Chondrocyte (in vitro differentiated cells): ENCODE measurements at places on chromosomes 3 and 15. TPM values are rescaled to one million over a fixed set of nuclear protein-coding genes. Genes with fewer than 3 reads are reported as not detected.

Gene SSUH2
- total RNA-seq, result 0.31 TPM in 1 of 3 replicates, not detected in the others

GRCh38 chr15:91953432-91953831 lies 99.9 kb downstream of the SLCO3A1 start:
- no peaks in the 10 kb centered on the region for H3K36me3 ChIP-seq
- no peak for DNase-seq
- H3K27ac ChIP-seq, result no peak overlapping the region
- peaks cover 5% of the 10 kb centered on the region for H3K27me3 ChIP-seq
- peaks cover 2% of the 10 kb centered on the region for H3K4me1 ChIP-seq

DNA sequence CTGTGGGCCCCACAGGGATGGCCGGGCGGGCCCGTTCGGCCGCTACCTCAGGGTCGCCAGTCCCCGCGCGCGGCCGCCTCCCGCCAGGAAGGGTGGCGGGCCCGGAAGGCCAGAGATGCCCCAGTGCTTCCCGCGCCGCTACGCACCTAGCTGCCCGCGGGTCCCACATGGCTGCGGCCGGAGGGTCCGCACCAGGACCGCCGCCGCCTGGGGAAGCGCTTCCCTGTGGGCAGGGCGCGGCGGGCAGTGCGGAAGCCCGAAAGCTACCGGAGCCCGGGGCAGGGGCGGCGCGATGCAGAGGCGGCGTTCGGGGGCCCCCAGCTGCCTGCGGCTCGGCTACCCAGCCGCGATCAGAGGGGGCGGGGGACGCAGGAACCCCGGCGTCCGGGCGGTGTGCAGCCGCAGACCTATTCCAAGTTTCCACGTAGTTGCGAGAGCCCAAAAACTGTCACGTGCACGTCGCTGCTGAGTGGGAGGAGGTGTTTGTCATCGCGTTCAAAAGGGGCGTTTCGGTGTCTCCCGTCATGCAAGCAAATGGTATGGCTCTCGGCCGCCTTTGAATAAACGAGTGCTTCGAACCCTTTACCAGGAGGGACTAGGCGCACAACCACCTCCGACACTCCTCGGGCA lies at the start of gene TRANK1:
TRANK1 (minus strand) TSS at position 414 of the 630 bp plus-strand sequence; CDS start at position 169, 245 bp downstream.
- H3K4me1 ChIP-seq, result peaks cover 13% of the 10 kb centered on the region
- no peak for DNase-seq
- peaks cover 10% of the 10 kb centered on the region for H3K36me3 ChIP-seq
- no peaks in the 10 kb centered on the region for H3K27me3 ChIP-seq

DNA sequence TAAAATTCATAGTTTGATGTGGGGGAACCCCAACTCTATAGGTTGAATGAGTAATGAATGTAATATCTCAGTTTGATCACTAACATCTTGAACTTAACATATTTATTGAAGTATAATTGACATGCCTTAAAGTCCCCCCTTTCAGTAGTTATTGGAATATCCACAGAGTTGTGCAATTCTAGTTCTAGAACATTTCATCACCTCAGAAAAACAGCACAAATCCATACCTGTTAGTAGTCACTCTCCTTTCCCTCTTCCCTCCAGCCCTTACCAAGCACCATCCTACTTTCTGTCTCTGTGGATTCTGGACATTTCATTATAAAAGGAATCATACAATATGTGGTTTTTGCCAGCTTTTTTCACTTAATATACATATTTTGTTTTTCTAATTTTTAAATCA lies 8.7 kb upstream of the NIT2 start:
- no peak overlapping the region for H3K4me3 ChIP-seq
- no peaks in the 10 kb centered on the region for H3K4me1 ChIP-seq
- no peaks in the 10 kb centered on the region for H3K27me3 ChIP-seq
- DNase-seq, result no peak
- no peak overlapping the region for H3K27ac ChIP-seq
- H3K36me3 ChIP-seq, result peaks cover 18% of the 10 kb centered on the region
